ENCODE measurements at places on chromosomes 4 and X. TPM values are rescaled to one million over a fixed set of nuclear protein-coding genes. Genes with fewer than 3 reads are reported as not detected.

GRCh38 chr4:94221916-94222315 lies 14.3 kb downstream of the SMARCAD1 start:
- no peaks in the 10 kb centered on the region for H3K36me3 ChIP-seq
- H3K4me1 ChIP-seq = no peaks in the 10 kb centered on the region
- H3K4me3 ChIP-seq = no peak overlapping the region
- no peak overlapping the region for H3K27ac ChIP-seq
- no peaks in the 10 kb centered on the region for H3K27me3 ChIP-seq

Gene USP26
- not detected for total RNA-seq

Gene YY2
- total RNA-seq = 4.6 TPM

Gene SEPTIN11
- 111 TPM for total RNA-seq

DNA sequence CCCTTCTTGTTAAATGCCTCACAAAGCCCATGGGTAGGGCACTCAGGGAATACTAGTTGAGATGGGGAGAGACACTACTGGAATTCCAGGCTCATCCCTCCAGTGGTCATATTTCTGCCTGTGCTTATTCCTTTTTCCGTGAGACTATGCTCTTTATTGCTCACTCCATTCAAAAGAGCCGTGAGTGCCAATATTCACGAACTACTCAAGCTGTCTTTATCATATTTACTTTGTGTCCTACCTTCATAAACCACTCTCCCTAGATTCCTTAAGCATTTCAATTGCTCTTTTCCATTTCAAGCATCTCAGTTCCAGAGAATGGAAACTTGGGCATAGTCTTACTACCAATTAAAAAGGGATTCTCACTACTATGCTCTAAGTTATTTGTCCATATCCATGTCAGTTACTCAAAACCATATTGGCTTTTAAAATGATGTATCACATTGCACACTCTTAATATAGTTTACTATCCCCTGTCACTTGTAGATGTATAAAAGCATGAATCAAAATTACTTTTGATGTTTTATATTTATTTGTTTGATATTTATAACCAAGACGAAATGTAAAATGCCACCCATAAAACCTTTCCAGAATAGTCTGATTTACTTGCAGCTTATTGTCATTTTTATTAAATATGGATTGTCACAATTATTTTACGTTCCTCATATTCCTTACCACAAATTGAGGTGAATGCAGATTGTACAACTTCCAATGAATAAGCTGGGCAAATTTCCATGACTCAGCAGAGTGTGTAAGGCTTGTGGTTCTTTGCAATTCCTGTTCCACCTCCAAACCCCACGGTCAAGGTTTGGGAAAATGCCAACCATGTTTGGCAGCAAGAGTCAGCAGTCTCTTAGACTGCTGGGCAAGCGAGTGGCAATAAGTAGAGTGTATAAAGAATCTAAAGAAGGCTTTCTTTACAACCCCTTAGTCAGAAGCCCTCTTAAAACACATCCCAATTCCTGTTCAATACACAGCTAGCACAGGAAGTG lies 24.4 kb downstream of the ENOX2 start:
- no peaks in the 10 kb centered on the region for H3K36me3 ChIP-seq
- no peaks in the 10 kb centered on the region for H3K27me3 ChIP-seq
- H3K27ac ChIP-seq = no peak overlapping the region
- no peak for DNase-seq
